ENCODE measurements at places on chromosomes 2 and 18.

DNA sequence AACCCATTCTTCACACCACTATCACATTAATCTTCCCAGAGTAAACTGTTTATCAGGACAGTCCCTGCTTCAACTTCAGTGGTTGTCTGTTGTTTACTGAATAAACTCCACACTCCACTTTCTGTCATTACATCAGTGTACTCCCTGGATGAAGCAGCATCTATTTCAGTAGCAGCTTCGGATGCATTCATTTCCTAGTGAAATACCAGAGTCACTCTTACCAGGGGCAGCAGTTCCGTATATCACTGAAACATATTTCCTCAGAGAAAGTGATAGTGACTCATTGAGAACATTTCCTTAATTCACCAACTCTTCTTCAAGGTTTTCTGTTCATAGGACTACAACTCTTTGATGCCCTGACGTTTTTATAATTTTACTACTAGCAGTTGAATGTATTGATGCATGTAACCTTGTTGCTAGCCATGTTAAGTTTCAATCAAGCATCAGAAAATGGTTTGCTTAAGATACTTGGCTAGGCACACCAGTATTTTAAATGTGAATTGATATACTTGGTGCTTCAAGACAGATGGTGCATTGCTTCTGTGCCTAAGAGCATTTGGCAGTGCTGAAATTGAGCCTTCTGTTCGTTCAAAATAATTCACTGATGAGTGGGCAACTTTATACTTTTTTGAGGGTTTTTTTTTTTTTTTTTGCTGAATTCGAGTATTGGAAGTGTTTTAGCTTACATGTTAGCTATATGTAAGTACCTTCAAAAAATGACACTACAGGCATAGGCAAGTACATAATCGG lies 92.3 kb downstream of the UBE2E3 start:
- no peak for DNase-seq

- DNase-seq: no peak
Measured at GRCh38 chr2:170155723-170156253, 22.2 kb upstream of the MYO3B start.

- no peak for DNase-seq
Measured at GRCh38 chr2:220949466-220949865, 622.6 kb downstream of the EPHA4 start.

DNA sequence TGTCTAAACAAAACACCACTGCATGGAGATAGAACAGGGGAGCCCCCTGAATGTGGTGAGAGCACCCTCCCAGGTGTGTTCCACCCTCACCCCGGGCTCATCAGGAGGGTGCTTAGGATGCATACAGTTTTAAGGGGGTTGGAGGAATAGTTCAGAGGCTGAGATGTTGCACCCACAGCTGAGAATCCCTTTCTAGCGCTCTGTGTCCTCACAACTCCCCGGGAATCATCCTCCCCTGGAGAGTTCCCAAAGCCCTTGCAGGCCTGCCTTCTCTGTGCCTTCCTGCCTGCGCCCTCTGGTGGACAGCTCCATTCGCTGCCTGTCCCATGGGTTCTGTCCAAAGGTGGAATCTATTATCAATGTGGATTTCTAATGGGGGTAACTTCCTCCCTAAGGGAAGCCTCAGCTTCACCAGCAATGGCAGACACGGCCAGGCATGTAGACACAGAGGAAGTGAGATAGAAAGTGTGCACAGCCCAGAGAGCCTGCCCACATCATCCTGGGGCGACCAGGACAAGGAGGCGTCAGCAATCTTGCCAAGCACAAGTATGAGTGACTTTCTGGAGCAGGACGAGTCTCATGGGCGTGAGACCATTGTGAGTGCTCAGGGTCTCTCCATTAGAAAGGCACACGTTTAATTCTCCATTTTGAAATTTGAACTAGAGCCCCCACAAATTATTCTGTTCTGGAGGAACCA lies 1.2 kb upstream of the UGT1A5 start:
- peak; percentile 61 for DNase-seq

DNA sequence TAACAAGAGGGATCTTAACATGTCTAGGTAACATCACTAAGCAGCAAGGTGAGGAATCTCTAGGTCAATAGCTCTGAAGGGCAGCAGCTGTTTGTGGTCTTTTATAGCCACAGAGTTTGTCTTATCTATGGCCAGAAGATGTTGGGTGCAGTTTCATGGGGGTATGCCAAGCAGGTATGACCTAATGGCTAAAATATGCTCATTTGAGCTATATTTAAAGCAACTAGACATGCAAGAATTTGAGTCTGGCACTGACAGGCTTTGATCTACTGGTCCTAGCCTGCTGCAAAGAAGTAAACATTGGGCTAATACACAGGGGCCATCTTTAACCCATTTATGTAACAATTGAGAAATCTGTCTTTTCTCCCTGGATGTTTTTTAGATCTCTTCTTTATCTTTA lies 13.9 kb upstream of the UGP2 start:
- DNase-seq: no peak

DNA sequence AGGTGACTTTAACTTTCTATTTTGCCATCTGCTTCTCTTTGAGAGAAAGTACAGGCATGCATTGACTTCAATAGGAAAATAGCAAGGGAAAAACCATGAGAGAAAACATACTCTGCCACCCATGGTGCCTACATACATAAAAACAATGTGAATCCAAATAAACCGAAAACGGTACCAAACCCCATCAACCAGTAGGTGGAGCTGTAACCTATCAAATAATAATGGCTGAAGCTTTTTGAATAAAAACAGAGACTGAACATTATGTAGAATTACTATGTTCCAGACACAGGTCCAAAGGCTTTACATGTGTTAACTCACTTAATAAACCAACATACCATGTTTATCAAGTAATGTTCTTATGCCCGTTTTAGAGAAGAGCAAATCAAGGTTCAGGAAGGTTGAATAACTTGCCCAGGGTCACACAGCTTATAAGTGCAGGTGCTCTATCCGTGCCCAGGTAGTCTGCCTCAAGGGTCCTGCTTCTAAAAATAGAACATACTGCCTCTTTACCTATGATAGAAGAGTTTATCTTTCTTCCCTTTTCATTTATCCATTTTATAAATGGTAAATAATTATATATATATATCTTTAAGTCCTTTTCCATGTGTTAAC lies 293.9 kb upstream of the SYT4 start:
- no peak for DNase-seq

DNA sequence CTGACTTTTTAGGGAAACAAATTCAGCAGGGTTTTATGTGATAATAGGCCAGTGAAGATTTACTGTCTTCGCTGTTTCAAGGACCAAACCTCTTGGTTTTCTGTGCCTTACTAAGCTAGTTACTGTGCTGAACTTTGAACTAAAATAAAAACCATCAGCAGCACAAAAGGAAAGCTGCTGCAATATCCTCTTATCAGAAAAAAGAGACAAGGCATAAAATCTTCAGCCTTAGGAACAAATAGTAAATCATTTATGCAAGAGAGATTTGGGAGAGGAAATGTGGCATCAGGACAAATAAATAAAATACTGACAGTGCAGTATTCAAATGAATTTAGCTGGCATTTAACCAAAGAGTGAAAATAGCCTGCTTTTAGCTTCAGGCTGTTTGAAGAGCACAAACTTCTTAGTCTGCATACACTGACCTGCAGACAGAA lies 64.1 kb upstream of the EHBP1 start:
- DNase-seq: no peak
